Activated T-helper 1 cell treated with anti-CD3 and anti-CD28 coated beads, Interleukin-12 subunit alpha, Interleukin-12 subunit beta, Interleukin-2, Interleukin-4 antibody, amounts not matched to agents 30 ng/mL and 10 ng/mL and 1 ng/mL, durations not matched to agents 14 hours and 24 hours and 36 hours (primary cell): ENCODE measurements at places on chromosomes 4 and X. TPM values are rescaled to one million over a fixed set of nuclear protein-coding genes. Genes with fewer than 3 reads are reported as not detected.

- no peaks in the 10 kb centered on the region for H3K36me3 ChIP-seq
- H3K4me1 ChIP-seq = no peaks in the 10 kb centered on the region
- DNase-seq = no peak
- H3K27me3 ChIP-seq = peaks cover 21% of the 10 kb centered on the region
- H3K27ac ChIP-seq = no peak overlapping the region
- H3K4me3 ChIP-seq = no peak overlapping the region
These were observed 92.2 kb downstream of the GEMIN8 start for GRCh38 chrX:13937370-13938050.

DNA sequence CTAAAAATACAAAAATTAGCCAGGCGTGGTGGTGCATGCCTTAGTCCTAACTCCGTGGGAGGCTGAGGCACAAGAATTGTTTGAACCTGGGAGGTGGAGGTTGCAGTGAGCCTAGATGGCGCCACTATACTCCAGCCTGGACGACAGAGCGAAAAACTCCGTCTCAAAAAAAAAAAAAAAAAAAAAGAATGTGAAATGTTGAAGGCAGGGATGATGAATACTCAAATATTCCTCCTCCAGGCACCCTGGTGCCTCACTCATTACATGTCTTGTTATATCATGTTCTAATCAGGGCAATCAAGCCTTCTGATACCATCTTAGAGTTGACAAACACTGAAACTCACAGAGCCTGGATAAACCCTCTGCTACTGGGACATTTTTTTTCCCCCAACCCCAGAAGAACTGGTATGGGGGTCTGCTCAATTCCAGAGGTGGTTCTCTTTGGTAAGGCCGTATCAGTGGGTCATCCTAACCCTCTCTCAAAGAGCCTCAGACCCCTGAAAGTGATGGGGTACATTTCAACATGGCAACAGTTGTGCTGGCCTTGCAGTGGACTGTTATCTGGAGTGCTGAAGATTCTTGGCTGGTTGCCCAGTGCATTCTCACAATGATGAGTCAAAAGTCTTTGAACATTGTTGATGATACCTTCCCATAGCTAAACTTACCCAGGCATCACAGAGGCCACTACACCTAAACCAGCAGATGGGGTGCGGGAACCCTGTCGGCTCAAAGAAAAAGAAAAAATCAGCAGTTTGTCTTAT is 2.4 kb upstream of the SH3KBP1 start:
- DNase-seq = no peak
- no peak overlapping the region for H3K27ac ChIP-seq
- no peaks in the 10 kb centered on the region for H3K27me3 ChIP-seq
- no peaks in the 10 kb centered on the region for H3K36me3 ChIP-seq

- H3K4me1 ChIP-seq = no peaks in the 10 kb centered on the region
- no peak overlapping the region for H3K4me3 ChIP-seq
- H3K27ac ChIP-seq = no peak overlapping the region
- H3K27me3 ChIP-seq = peaks cover 5% of the 10 kb centered on the region
- no peak for DNase-seq
These were observed 43.6 kb downstream of the UNC5C start for GRCh38 chr4:95505151-95505550.

GRCh38 chrX:69387567-69388487 is 116.3 kb upstream of the NALF2 start:
- no peaks in the 10 kb centered on the region for H3K4me1 ChIP-seq
- no peaks in the 10 kb centered on the region for H3K36me3 ChIP-seq
- peaks cover 3% of the 10 kb centered on the region for H3K27me3 ChIP-seq
- H3K27ac ChIP-seq = no peak overlapping the region

GRCh38 chr4:7892212-7893019 is 47.2 kb downstream of the AFAP1 start:
- H3K27me3 ChIP-seq = no peaks in the 10 kb centered on the region
- DNase-seq = no peak
- no peak overlapping the region for H3K4me3 ChIP-seq
- H3K36me3 ChIP-seq = no peaks in the 10 kb centered on the region

DNA sequence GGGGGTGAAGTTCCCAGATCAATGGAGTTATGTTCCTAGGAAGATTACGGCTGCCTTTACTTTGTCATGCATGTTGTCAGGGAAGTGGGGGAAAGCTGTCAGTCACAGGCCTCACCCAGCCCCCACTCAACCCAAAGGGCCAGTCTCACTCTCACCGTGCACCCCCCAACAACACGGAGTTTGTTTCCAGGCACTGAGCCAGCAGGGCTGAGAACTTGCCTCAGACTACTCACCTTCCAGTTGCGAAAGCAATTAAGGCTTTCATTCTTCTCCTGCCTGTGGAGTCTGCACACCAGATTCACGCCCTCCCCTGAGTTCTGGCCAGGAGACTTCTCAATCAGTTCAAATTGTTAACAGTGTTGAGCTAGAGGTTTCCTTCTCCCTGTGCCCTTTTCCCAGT is 114.3 kb downstream of the SH3BGRL start:
- H3K36me3 ChIP-seq = peaks cover 12% of the 10 kb centered on the region
- no peak for DNase-seq
- no peak overlapping the region for H3K27ac ChIP-seq

Gene PNMA6A
- 0.56 and 0.73 TPM in 2 replicates for total RNA-seq

Gene IL2
- 595 and 611 TPM in 2 replicates for total RNA-seq

Gene CCSER1
- not detected in 2 replicates for total RNA-seq

Gene WAS
- 106 and 122 TPM in 2 replicates for total RNA-seq

Gene FABP2
- total RNA-seq = not detected in 2 replicates

Gene MOSPD2
- 14.3 and 15.1 TPM in 2 replicates for total RNA-seq

Gene AFP
- not detected in 2 replicates for total RNA-seq
